ENCODE measurements at places on chromosomes 1 and 21.

DNA sequence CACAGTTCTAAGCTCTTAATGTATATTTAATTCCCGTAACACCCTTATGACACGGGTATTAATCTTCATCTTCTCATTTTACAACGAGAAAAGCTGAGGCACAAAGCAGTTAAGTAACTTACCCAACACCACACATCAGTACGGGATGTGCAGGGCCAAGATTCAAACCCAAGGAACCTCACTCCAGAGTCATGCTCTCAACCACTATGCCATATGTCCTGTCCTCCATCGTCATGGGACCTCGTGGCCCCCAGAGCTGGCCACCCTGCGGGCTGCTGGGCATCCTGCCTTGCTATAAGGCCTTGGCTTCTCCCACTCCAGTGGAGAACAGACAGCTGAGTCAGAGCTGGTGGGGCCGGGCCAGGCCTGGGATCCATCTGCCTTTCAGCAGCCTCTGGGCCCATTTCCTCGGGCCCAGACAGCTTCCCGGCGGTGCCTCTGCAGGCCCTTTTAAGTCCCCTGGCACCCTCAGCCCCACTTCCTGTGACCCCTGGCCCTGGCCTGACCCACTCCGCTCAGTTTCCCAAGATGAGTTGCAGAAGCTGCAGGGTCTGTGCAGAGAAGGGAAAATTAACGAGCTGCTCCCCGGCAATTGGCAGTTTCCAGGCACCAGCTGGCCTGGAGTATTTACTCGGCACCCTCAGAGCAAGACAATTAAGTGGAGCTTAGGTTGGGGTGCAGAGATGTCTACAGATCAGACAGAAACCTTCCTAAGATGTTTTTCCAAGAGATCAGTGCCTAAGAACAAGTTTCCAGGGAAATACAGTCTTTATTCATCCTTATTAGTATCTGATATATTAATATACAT is 98.2 kb downstream of the EPHB2 start:
- no peak for DNase-seq

DNA sequence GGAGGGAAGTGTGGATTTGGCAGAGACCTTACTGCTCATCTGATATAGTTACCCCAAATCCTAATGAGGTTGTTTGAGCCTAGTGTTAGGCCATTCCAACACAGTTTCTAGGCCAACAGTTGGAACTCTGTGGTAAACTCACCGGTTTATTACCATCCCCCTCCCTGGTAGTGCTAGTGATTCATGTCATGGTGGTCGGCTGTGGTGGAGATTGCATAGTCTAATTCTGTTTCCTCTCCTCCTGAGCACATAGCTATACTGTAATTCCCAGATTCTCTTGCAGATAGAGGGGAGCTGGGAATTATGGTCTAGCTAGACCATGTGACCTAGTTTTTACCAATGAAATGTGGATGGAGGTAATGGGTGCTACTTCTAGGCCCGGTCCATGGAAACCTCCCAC is 123.7 kb upstream of the KIF26B start:
- DNase-seq = no peak

GRCh38 chr21:31886915-31887314 is 14.1 kb downstream of the HUNK start:
- DNase-seq = no peak

DNA sequence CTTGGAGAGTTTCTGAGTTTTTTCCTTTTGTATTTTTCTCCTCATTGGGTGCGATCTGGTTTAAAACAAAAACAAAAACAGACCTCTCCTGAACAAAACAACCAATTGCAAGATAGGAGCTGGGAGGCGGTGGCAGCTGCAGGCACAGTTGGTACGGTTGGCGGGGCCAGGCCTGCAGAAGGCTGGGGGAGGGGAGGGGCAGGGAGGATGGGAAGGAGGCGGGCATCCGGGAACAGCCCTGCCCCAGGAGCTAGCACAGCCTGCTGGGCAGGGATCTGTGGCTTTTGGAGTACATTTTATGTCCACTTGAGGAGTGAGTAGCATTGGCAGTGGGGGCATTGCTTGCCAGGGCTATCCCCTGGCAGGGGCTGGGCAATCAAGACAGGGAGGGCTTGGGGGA is 5.2 kb downstream of the CAPN9 start:
- DNase-seq = no peak

DNA sequence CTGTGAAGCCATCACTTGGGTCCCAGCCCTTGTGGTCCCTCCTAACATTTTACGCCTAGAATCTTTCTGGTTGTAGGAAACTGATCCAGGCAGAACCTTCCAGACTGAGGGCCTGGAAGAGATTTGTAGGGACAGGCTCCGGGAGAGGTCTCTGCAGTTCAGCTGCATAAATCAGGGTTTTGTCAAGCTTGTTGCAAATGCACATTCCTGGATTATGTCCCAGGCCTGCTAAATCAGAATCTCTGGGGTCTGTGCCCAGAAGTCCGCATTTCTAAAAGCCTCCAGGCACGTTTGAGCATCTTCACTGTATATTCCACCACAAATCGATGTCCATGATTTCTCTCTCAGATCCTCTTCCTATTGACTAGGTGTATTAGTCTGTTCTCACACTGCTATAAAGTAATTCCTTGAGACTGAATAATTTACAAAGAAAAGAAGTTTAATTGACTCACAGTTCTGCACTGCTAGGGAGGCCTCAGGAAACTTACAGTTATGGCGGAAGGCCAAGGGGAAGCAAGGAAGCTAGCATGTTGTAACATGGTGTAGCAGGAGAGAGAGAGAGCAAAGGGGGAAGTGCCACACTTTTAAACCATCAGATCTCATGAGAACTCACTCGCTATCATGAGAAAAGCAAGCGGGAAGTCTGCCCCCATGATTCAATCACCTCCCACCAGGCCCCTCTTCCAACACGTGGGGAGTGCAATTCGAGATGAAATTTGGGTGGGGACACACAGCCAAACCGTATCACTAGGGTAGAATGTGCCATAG is 1.2 kb upstream of the FHAD1 start:
- no peak for DNase-seq
